ENCODE measurements at places on chromosomes 6 and 20.

GRCh38 chr20:23152308-23152892 lies 66.3 kb upstream of the CD93 start:
- DNase-seq, result no peak

GRCh38 chr6:25107218-25107617 lies 171.5 kb upstream of the RIPOR2 start:
- no peak for DNase-seq

DNA sequence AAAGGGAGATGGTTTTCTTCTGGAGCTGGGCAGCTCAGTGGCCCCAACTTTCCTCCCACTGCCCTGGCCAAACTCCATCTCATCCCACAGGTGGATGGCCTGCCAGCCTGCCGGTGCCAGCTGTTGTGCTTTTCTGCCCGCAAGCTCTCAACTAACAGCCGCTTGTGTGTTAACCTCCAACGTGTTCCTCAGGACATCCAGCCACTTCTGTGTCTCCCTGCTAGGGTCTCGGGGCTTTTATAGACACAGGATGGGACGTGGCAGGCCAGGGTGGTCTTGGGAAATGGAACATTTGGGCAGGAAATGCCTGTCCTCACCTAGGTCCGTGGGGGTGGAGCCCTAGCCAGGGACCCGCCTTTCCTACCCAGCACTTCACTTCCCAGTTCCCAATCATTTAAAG lies 171.1 kb upstream of the RGS17 start:
- DNase-seq, result no peak

DNA sequence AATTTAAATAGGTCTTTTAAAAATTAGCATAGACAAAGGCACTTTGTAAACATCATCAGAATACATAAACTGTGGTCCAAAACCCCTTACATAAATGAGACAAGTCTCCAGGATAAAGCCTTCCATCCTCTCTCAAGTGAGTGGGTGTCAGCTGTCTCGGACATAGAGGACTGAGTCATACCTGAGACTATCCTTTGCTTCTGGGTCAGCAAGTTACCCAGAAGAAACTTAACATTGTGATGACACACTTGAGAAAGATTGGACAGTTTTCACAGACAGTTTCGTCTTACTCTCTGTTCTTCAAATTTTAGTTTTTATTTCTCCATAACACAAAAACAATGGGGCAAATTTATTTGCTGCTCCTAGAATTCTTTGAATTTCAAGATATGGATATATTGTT lies 838.0 kb downstream of the DHX35 start:
- no peak for DNase-seq

DNA sequence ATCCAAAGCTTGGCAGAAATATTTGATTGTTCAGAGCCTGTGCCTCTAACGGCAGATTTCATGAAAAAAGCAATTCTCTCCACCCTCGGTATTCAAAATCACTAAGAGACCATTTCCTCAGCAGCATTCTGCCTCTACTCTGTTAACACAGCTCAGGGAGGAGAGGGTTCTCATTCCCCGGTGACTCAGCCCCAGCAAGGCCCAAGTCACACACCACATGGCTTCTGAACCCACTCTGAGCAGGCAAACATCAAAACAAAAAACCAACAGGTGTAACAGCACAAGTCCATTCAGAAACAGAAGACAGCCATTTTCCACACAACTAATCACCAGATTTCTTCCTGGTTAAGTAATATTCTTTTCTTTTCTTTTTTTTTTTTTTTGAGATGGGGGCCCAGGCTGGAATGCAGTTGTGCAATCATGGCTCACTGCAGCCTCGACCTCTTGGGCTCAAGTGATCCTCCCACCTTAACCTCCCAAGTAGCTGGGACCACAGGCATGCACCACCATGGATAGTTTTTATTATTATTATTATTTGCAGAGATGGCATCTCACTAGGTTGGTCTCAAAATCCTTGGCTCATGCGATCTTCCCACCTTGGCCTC lies 55.4 kb downstream of the GFOD1 start:
- no peak for DNase-seq

DNA sequence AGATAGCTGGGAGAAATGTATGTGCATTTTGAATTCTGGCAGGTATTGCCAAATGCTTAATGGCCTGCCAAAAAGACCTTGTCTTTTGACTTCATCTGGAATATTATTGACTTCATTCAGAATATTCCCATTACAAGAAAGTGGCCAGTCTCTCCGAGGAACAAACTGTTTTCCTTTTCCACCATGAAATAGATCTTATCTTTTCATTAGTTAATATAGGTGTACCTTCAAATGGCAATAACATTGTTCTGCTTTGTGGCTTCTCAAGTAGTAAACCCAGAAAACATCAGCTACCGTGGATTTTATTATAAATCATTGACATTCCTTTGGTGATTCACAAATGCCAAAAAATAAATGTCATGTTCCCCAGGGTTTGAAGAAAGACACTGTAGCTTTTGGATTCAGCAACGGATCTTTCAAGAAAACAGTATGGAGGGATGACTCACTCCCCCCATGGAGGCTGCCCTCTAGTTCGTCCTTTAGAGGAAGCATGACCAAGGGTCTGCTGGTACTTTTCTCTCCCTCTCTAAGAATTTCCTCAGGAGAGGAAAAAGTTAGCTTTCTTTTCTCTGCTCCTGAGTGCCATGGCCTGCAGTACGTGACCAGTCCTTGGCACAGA lies 1.1 kb upstream of the RNF182 start:
- no peak for DNase-seq

DNA sequence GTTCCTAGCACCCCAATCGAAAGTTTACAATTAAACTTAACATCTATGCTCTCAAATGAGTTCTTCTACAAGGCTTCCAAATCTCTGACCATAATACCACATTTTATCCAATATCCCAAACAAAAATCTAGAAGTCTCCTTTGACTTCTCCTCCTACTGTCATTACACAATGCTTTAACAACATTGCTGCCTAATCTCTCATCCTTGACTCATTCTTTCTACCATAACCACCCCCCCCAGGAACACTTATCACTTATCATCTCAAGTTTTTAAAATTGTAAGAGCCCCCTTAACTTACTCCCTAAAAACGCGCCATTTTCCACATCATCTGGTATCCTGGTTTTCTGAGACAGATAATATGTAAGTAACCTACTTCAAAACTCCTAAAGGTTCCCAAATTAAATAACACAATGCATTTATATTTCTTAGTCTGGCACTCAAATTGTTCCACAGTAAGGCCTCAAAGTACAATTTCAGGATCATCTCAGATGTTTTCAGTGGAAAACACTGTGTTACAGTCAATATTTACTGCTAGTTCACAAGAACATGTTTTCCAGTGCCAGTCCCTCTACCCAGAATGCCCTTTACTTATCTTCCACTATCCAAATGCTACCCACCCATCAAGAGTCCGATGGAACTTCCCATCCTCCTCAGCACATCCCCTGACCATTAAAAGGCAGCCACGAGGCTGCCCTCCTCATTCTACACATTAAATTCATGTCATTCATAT lies 308.2 kb upstream of the THEMIS start:
- no peak for DNase-seq

- DNase-seq, result no peak
These were observed 2.5 kb upstream of the FASTKD5 start for GRCh38 chr20:3162080-3162611.

- DNase-seq, result no peak
These were observed 109.3 kb upstream of the FAM83B start for GRCh38 chr6:54737247-54737646.

GRCh38 chr6:71982389-71982788 lies 96.0 kb downstream of the RIMS1 start:
- no peak for DNase-seq
